ENCODE measurements at places on chromosomes 11 and 22.
A peak's percentile ranks its signal among the peaks of the same experiment; 100 is the strongest.

GRCh38 chr22:45317551-45318167 lies 7.9 kb downstream of the FAM118A start:
- DNase-seq, result peak; percentile 10

- DNase-seq, result peak; percentile 85
Observed at GRCh38 chr11:27926981-27927481, 180.9 kb downstream of the KIF18A start.

- no peak for DNase-seq
Observed at GRCh38 chr22:50027639-50028537, 15.3 kb upstream of the IL17REL start.

DNA sequence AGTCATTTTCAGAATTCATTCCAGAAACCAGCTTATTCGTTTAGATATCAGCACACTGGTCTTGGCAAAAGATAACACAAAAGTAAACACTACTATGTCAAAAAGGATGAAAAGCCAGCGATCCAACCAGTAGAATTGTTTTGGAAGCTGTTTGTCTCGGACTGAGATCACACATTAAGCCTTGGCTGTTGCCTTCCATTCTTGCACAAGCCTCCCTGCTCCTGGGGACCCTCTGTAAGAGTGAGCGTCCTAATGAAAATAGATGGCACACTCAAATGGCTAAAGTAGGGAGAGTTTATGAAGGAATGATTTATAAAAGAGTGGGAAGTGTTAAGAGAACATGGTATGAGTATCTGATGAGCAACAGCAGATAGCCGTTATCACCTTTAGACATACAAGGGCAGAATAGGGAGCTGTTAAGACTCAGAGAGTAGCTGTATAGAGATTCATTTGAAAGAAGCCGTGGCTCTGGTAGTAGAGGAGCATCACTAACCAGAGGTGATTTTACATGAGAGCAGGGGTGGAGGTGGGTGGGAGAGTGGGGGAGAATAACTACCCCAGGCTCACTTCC lies 25.2 kb downstream of the PDE3B start:
- no peak for DNase-seq

DNA sequence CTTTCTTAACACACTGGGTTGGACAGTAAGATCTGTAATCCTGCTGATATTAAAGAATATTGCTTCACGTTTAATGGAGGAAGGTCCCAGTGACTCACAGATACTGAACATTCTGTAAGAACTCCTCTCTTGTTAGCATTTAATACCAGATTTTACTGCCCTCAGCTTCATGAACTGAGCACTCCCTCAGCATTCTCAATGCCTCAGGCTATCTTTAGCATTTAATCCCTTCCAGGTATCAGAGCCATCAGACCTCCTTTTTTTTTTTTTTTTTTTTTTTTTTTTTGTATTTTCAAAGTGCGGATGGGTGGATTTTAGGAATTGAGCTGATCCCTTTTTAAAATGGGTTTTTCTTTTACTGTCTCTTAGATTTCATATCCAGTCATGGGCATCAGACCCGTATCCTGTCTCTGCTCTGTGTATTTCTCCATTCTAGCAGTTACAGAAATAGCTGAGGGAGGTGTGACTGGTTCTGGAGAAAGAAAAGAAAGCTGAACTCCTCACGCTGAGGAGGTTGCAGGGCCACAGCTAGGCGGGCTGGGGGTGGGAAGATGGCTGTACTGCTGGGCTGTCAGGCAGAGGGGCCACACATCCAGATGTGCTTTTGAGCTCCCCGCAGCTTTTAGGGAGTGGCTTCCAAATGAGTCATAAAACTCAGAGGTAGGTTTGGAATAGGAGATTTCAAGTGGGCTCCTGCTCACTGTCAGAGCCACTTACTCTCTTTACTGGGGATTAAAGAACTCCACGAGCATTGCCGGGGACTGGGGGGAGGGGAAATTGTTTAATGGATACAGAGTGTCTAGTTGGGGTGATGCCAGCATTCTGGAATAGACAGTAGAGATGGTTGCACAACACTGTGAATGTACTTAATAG lies 97.0 kb downstream of the SYT9 start:
- no peak for DNase-seq

DNA sequence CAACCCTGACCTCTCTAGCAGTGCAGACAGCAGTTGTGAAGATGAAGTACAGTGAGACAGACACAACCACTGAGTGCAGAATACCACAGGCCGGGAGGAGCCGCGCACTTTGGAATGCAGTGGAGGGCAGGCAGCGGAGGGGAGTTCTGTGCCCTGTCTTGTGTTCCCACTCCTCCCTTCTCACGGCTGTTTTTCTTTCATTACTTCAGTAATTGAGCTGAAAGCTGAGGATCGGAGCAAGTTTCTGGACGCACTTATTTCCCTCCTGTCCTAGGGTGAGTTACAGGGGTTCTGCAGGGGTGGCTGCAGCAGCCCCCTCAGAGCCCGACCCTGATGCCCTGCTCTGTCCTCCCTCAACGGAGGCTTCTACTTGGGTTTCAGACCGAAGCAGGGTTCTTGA lies 5.6 kb downstream of the CLDN5 start:
- DNase-seq, result no peak

GRCh38 chr11:2537896-2538724 lies 93.3 kb downstream of the KCNQ1 start:
- no peak for DNase-seq

GRCh38 chr11:96012086-96012824 lies 88.3 kb upstream of the MTMR2 start:
- DNase-seq, result peak; percentile 47

- no peak for DNase-seq
Observed at GRCh38 chr11:1372660-1373059, 17.1 kb upstream of the BRSK2 start.

GRCh38 chr11:58575377-58576020 lies at the start of gene LPXN:
Gene LPXN, minus strand, starts transcription at chr11:58575856. Its CDS starts 84 bp downstream, at chr11:58575772.
- peak; percentile 52 for DNase-seq

- no peak for DNase-seq
Observed at GRCh38 chr11:121441521-121441920, 10.6 kb upstream of the SORL1 start.

DNA sequence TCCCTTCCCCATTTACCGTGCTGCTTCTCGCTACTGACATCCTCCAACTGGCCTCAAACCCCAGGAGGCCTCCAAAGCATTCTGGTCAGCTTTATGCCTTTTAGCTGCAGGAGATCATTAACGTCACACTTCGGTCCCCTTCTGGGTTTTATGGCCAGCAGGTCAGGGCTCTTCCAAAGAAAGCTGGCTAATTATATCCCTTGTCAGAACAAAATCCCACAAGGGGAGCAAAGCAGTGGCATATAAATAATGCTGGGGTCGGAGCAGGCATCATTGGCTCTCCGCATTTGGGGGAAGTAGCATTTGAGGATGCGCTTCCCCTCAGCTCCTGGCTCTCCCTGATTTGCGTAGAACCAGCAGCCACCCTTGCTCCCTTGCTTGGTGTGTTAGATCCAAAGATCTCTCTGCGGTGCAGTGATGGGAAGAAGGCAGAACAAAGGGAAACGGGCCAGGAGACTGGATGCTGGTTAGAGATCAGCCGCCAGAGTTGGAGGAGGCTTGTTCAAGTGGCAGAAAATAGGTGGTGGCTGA lies 117.4 kb downstream of the DBX1 start:
- no peak for DNase-seq

Data from AG09309 (cell line).